ENCODE measurements at places on chromosomes 5 and 9.

DNA sequence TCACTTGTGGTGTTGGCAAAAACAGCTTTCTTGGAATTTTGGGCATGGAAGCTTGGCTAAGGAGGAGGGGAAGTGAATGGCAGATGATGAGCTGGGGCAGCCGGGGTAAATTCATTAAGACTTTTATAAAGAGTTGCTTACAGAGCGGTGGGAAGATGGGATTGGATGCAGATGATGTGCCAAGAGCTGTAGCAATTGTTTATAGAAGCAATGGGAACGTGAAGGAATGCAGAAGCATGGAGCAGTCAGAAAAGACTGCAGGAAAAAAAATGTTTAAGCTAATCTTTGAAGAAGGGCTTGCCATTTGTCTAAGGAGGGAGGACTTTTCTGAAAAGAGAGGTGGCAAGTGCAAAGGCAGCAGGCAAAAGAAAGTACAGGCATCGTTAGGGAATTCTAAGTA is 86.6 kb upstream of the SHISAL2B start:
- DNase-seq, result no peak

DNA sequence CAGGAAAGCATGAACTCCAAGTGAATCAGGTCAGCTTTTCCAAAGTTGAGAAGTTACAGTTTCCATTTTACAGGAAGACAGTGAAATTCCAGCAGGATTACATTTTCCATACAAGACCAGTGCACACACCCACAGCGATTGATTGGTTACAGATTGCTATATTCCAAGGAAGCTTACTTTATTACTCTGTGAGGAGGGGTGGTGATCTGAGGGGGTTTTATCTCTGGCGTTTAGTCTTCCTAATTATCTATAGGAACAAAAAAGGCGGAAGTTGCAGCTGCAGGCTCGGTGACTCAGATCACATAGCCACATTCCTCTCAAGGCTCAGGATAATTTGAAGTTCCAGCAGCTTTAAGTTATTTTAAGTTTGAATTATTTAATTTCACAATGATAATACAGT is 450.4 kb upstream of the NMUR2 start:
- DNase-seq, result no peak

GRCh38 chr5:16784088-16784487 is 152.0 kb downstream of the MYO10 start:
- DNase-seq, result no peak

DNA sequence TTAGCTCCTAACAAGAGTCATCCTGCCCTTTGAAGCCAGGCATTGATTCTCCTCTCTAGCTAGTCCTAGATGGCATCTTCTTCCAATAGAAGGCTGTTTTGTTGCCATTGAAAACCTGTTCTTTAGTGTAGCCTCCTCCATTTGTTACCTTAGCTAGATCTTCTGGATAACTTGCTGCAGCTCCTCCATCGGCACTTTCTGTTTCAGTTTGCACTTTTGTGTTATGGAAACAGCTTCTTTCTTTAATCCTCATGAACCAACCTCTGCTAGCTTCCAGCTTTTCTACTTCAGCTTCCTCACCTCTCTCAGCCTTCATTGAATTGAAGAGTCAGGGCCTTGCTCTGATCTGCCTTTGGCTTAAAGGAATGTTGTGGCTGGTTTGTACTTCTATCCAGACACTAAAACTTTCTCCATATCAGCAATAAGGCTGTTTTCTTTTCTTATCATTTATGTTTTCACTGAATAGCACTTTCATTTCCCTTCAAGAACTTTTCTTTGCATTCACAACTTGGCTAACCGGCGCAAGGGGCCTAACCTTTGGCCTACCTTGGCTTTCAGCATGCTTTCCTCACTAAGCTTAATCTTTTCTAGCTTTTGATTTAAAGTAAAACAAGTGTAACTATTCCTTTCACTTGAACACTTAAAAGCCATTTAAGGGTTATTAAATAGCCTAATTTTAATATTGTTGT is 166.5 kb upstream of the SLC12A2 start:
- no peak for DNase-seq

DNA sequence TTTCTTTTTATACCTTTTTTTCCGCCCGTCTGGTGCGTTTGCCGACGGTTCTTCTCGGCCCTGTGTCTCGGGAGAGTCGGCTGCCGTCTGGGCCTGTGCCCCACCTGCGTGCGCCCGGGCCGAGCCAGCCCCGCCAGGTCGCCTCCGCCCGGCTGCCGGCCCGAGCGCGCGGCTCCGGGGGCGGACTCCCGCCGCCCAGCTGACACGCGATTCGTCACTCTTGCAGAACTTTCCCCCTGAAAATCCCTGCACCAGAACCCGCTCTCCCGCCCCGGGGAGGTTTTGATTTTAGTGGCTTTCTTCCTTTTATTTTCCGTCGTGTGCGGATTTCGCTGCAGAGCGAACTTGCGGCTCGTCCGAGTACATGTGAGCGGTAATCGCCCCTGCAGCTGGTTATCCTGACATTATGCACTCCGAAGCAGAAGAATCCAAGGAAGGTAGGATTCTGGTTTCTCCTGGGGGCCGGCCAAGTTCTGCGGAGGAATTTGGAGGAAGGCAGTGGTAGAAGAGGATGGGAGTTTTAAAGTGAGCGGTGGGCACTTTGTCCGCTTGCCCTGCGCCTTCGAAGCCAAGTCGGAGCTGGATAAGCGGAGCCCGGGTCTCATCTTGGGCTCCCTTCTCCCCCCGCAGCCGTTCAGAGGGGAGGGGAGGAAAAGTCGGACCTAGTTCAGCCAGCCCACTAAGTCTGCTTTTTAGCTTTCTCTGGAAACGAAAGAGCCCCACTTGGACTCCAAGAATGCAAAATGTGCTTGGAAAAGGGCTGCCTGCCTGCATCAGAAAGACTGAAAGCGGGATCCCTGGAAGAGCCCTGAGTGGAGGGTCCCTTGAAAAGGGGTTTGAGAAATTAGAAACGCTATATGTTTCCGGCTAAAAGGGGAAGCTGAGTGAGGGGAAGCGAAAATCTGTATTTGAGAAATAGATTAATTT is at the start of gene TNFAIP8:
Gene TNFAIP8, plus strand, starts transcription at position 335 of the 927 bp plus-strand sequence. Its CDS starts 72 bp downstream, at position 407.
- peak; percentile 31 for DNase-seq

DNA sequence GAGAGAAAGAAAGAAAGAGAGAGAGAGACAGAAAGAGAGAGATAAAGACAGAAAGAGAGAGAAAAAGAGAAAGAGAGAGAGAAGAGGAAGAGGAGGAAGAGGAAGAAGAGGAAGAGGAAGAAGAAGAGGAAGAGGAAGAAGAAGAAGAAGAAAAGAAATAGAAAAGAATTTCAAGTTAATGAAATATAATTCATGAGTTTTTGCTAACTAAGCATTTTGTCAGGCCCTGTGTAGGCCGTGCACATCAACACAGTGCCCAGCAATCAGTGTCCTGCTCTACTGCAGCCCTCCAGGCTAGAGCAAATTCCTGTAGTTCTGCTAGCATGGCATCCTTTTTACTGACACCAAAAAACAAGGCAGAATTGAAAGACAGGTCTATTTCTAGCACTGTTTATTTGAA is 62.1 kb downstream of the PLPP1 start:
- no peak for DNase-seq

- DNase-seq, result no peak
Measured at GRCh38 chr5:91151947-91152346, 231.2 kb downstream of the ARRDC3 start.

DNA sequence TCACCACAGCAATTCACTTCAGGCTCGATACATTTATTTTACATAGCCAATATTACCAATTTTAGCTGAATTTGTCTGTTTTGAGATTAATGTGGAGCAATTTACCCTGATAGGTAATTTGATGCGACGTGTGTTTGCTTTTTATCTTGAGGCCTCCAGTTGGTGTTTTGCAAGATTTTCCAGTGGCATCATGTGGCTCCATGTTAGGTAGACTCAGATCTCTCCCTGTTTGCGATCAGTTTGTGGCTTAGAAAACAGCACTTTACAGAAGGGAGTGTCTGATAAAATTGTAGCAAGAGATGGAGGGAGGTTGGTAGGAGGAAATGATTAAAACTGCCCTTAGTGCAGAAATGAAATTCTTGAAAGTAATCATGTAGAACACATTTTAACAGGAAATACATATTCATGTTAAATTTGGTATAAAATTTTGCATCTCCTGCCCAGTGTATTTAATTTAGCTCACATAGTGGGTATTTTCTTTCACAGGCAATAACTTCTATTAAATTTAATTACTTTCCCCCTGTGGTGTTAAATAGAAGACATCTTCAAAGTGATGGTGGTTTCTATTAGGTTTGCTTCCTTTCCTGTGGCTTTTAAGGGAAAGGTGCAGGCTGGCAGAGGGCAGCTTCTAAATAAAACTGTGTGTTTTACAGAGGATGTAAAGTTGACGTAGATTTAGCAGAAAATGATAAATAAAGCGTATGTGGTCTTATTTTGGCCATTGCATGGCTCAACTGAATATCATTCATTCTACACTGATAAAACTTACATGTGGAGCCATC is 135.8 kb downstream of the KDM4C start:
- no peak for DNase-seq

GRCh38 chr5:126108470-126108869 is 314.7 kb upstream of the GRAMD2B start:
- DNase-seq, result no peak

GRCh38 chr9:78552802-78553201 is 255.9 kb downstream of the PSAT1 start:
- no peak for DNase-seq

- DNase-seq, result no peak
Measured at GRCh38 chr5:15938186-15938585, 241.4 kb downstream of the MARCHF11 start.

DNA sequence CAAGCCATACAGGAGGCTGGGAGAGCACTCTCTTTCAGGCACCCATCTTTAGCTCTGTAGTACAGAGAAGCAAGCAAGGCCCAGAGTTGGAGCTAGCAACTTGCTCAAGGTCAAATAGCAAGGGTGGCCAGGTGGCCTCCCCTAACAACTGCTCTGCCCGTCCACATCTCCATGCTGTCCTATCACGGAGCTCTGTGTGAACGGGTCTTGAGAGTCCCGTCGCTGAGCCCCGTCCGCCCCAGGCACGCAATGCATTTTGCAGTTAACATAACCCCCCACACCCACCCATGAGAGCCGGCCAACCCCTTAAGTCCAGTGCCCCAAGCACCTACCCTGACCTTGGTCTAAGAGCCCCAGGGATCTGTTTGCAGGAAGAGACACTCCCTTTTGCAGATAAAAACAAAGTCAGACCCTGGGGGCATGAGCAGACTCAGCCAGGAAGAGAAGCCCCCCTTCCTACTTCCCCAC is 1.5 kb downstream of the RNF44 start:
- DNase-seq, result no peak

- DNase-seq, result no peak
Measured at GRCh38 chr5:173479711-173480110, 136.7 kb downstream of the BOD1 start.

GRCh38 chr5:179115307-179115706 is 55.1 kb downstream of the ZNF354C start:
- no peak for DNase-seq

DNA sequence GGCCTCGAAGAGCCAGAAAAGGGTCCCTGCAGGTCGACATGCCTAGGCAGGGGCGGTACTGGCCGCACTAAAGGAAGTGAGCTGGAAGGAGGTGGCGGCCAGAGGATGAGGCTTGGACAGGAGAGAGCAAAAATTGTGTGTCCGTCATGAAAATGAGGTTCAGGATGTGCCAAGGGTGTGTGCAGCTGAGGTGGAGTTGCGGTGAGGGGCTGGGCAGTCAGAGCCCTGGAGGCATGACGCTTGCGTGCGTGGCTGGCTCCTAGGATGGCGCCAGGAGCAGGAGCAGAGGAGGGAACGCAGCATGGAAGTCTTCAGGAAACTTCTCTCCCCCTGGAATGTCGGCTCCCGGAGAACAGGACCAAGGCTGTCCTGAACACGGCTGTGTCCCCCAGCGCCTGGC is 5.5 kb upstream of the PDLIM7 start:
- DNase-seq, result no peak

DNA sequence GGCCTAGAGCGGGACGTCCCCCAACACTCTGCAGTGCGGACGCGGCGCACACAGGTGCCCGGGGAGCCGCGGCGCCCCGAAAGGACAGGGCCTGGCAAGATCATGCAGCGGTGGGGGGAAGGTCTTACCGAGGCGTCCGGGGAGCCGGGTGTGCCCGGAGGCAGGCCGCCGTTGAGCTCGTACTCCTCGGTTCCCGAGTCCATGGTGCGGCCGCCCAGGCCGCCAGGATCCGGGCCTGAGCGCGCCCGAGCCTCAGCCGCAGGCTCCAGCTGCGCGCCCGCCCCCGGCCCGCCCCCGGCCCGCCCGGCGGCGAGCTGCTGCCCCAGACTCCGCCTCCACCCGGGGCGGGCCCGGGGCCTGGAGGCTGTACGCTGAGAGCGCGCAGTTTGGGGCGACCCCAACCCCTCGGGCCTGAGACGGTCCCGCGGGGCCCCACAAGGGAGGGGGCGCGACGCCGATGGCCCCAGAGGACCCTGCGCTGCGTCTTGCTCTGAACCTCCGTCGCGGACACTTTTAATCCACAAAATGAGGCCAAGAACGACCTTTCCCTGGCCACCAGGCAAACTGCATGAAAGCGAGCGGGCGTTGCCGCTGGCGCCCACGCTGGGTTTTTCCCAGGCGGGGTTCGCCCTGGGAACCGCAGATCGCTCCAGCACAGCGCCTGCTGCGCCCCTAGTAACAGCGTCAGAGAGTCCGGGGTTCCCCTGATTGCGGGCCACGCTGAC is at the start of gene NINJ1:
Gene NINJ1, minus strand, starts transcription at position 237 of the 725 bp plus-strand sequence. Its CDS starts 34 bp downstream, at position 203.
- DNase-seq, result peak; percentile 37

GRCh38 chr9:68728731-68729130 is 23.7 kb downstream of the PIP5K1B start:
- DNase-seq, result no peak

DNA sequence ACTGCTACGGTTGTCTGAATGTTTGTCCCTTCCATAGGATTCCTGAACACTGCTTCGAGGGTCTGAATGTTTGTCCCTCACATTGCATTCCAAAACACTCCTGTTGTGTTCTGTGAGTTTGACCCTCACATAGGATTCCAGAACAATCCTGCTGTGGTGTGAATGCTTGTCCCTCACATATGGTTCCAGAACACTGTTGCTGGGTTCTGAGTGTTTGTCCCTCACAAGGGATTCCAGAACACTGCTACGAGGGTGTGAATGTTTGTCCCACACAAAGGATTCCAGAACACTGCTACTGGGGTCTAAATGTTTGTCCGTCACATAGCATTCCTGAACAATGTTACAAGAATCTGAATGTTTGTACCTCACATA is 201.2 kb downstream of the FOXD4L6 start:
- no peak for DNase-seq

DNA sequence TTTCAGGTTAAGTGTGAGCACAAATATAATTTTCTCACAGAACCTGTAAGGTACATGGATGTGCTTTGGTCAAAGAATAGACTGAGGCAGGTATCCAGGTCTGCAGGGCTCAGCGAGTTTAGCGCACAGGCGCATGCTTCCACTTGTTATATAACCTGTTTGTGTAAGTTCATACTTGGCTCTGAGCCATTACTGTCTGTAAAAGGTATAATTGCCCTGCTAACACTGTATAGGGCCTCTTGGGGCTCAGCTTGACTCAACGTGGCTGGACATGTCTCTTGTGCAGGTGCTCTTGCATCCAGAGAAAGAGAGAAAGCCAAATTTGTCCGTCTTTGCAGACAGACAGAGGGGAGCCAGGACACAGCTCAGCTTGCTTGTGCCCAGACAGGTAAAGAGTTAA is 759.6 kb downstream of the MTRR start:
- no peak for DNase-seq

- no peak for DNase-seq
Measured at GRCh38 chr5:88659529-88660263, 223.3 kb downstream of the MEF2C start.

- no peak for DNase-seq
Measured at GRCh38 chr5:141328231-141328630, 2.1 kb upstream of the PCDHGA1 start.

All from activated naive CD4-positive, alpha-beta T cell (primary cell).